ENCODE measurements at places on chromosomes 1 and 21. TPM values are rescaled to one million over a fixed set of nuclear protein-coding genes. Genes with fewer than 3 reads are reported as not detected.

- DNase-seq = peak; percentile 29
- H3K27me3 ChIP-seq = no peaks in the 10 kb centered on the region
- H3K4me3 ChIP-seq = peak overlapping the region; percentile 91
- peak overlapping the region; percentile 95 for H3K27ac ChIP-seq
- H3K36me3 ChIP-seq = no peaks in the 10 kb centered on the region
Observed at GRCh38 chr1:6489799-6490180, 1.7 kb downstream of the PLEKHG5 start.

- no peak overlapping the region for H3K4me3 ChIP-seq
- H3K27me3 ChIP-seq = no peaks in the 10 kb centered on the region
- H3K27ac ChIP-seq = no peak overlapping the region
- H3K4me1 ChIP-seq = peaks cover 6% of the 10 kb centered on the region
- peak; percentile 18 for DNase-seq
- no peaks in the 10 kb centered on the region for H3K36me3 ChIP-seq
Observed at GRCh38 chr1:71364236-71364635, 283.4 kb upstream of the ZRANB2 start.

DNA sequence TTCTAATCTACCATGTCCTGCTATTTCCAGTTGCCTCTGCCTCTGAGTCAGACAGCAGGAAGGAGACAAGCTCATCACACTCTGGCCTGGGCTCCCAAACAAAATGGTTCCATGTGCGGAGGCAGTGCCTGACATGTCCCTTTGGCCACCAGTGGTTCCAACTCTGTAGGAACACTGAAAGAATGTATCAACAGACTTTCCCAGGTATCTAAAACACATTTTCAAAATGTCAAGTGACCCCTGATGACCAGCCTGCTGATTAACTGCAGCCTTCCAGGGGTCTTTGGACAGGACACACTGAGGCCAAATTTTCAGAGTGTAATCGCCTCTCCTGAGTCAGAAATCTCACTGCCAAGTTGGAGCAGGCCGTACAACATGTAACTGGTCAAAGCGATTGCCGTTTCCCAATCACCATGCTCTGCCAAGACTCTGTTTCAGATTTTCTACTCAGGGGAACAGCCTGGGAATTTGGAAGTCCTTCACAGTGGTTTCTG, 172.7 kb downstream of the TPR start:
- no peak for DNase-seq
- no peaks in the 10 kb centered on the region for H3K27me3 ChIP-seq
- no peak overlapping the region for H3K4me3 ChIP-seq
- H3K36me3 ChIP-seq = no peaks in the 10 kb centered on the region
- H3K27ac ChIP-seq = no peak overlapping the region

DNA sequence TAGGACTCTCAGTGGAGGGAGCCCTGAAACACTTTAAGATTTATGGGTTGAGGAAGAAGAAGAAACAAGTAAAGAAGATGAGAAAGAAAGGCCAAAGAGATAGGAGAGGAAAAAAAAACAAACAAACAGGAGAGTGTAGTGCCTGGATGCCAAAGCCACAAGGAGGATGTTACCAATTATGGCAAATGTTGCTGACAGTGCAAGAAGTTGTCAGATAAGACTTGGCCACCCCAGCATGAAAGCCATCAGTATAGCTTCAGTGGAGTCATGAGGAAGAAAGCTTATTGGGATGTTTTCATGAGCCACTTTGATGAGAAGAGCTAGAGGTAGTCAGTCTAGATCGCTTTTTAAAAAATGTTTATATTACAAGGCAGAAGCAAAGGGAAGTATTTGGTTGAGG, 380.2 kb upstream of the ADGRL4 start:
- H3K27me3 ChIP-seq = no peaks in the 10 kb centered on the region
- no peak overlapping the region for H3K27ac ChIP-seq
- DNase-seq = no peak
- H3K4me1 ChIP-seq = no peaks in the 10 kb centered on the region
- H3K4me3 ChIP-seq = no peak overlapping the region

- no peak for DNase-seq
- peaks cover 2% of the 10 kb centered on the region for H3K27me3 ChIP-seq
- no peak overlapping the region for H3K27ac ChIP-seq
- H3K4me3 ChIP-seq = no peak overlapping the region
Observed at GRCh38 chr1:167517535-167518330, 596 bp downstream of the CD247 start.

DNA sequence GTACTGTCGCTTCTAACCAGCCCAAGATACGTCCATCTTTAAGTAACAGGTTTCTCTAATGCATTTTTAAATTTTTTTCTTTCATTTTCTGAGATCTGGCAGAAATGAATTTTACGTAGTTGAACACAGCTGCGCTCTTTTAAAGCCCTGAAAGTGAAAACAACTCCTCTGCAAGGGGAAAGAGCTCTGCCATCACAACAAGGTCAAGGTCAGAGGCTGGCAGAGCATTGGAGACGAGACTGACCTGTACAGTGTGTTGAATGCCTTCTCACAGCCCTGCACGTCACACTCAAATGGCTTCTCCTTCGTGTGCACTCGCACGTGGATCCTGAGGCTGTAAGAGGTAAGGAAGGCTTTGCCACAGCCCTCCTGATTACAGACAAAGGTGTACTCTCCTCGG, 19.7 kb downstream of the MTF1 start:
- no peaks in the 10 kb centered on the region for H3K4me1 ChIP-seq
- no peaks in the 10 kb centered on the region for H3K27me3 ChIP-seq
- no peak for DNase-seq
- no peak overlapping the region for H3K4me3 ChIP-seq
- peaks cover 30% of the 10 kb centered on the region for H3K36me3 ChIP-seq

- peaks cover 10% of the 10 kb centered on the region for H3K36me3 ChIP-seq
- H3K4me1 ChIP-seq = no peaks in the 10 kb centered on the region
- no peak overlapping the region for H3K27ac ChIP-seq
- no peaks in the 10 kb centered on the region for H3K27me3 ChIP-seq
Observed at GRCh38 chr1:93651695-93652094, 29.9 kb downstream of the BCAR3 start.

- no peak overlapping the region for H3K27ac ChIP-seq
- no peak overlapping the region for H3K4me3 ChIP-seq
- H3K4me1 ChIP-seq = peaks cover 12% of the 10 kb centered on the region
- H3K27me3 ChIP-seq = no peaks in the 10 kb centered on the region
- peak; percentile 85 for DNase-seq
Observed at GRCh38 chr1:10459184-10459583, 9.4 kb downstream of the CORT start.

- H3K27me3 ChIP-seq = no peaks in the 10 kb centered on the region
- no peaks in the 10 kb centered on the region for H3K36me3 ChIP-seq
- peak; percentile 28 for DNase-seq
- no peaks in the 10 kb centered on the region for H3K4me1 ChIP-seq
- H3K27ac ChIP-seq = no peak overlapping the region
Observed at GRCh38 chr1:8540971-8541370, 223.1 kb downstream of the SLC45A1 start.

GRCh38 chr21:42279341-42279871, 35.8 kb downstream of the TFF3 start:
- no peak for DNase-seq
- H3K36me3 ChIP-seq = no peaks in the 10 kb centered on the region
- no peak overlapping the region for H3K4me3 ChIP-seq
- peaks cover 3% of the 10 kb centered on the region for H3K4me1 ChIP-seq

- no peaks in the 10 kb centered on the region for H3K27me3 ChIP-seq
- H3K4me1 ChIP-seq = peaks cover 22% of the 10 kb centered on the region
- peaks cover 33% of the 10 kb centered on the region for H3K36me3 ChIP-seq
- H3K27ac ChIP-seq = no peak overlapping the region
- H3K4me3 ChIP-seq = no peak overlapping the region
- no peak for DNase-seq
Observed at GRCh38 chr1:94909486-94909885, 17.4 kb downstream of the CNN3 start.

DNA sequence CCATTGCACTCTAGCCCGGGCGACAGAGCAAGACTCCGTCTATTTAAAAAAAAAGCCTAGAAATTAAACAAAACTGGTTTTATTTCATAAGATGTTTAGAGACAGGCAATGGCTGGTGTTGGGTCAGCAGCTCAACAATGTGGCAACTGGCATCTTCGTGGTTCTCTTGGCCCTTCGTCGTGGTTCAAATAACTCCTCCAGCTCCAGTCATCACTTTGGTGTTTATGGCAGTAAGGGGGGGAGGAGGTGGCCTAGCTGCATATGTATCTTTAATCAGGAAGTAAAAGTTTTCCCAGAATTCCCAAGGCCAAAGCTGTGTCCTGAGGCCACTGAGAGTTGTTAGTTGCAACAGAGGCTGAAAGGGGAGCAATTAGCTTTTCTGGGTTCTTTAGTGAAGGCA, 13.0 kb upstream of the LTN1 start:
- H3K27me3 ChIP-seq = no peaks in the 10 kb centered on the region
- peaks cover 3% of the 10 kb centered on the region for H3K4me1 ChIP-seq
- H3K36me3 ChIP-seq = peaks cover 8% of the 10 kb centered on the region
- H3K27ac ChIP-seq = no peak overlapping the region
- no peak overlapping the region for H3K4me3 ChIP-seq

- no peaks in the 10 kb centered on the region for H3K36me3 ChIP-seq
- no peaks in the 10 kb centered on the region for H3K27me3 ChIP-seq
- no peak overlapping the region for H3K27ac ChIP-seq
- no peak for DNase-seq
- no peaks in the 10 kb centered on the region for H3K4me1 ChIP-seq
Observed at GRCh38 chr21:44658913-44659595, 1.3 kb downstream of the KRTAP12-3 start.

GRCh38 chr1:235503403-235504121, 690 bp downstream of the B3GALNT2 start:
- H3K4me3 ChIP-seq = peak overlapping the region; percentile 79
- peak; percentile 39 for DNase-seq
- H3K36me3 ChIP-seq = no peaks in the 10 kb centered on the region
- peak overlapping the region; percentile 76 for H3K27ac ChIP-seq
- no peaks in the 10 kb centered on the region for H3K27me3 ChIP-seq
- H3K4me1 ChIP-seq = peaks cover 6% of the 10 kb centered on the region

- DNase-seq = peak; percentile 72
- H3K36me3 ChIP-seq = no peaks in the 10 kb centered on the region
- no peak overlapping the region for H3K4me3 ChIP-seq
- no peaks in the 10 kb centered on the region for H3K4me1 ChIP-seq
- no peak overlapping the region for H3K27ac ChIP-seq
Observed at GRCh38 chr1:167623951-167624350, 6.1 kb upstream of the RCSD1 start.

DNA sequence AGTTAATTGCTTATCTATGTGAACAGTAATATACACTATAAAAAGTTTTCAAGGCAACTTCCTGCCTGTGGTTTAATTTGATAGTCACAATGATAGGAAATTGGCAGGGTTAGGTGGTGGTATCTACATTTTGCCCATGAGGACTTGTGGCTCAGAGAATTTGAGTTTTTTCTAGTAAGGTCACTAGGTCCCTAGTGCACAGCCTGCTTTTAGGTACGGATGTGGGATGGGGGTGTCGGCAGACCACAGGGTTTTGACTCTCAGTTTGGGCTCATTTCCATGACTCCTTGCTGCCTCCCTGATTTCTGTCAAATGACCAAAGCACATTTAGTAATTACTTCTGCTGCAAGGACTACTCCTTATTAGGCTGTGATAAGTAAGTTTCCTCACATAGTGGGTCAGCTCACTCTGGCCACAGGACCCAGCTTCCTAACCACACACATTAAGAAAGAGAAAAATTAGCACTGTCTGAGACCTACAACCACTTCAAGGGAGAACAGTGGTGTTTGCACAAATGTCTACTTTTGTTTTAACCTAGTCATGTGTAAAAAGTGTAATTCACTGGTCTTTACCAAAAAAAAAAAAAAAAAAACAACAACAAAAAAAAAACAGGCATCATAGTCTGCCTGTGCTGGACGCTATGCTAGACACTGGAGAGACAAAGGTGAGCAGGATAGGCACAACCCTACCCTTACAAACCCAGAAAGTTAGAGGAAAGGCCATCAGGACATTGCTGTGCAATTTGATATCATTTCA, 43.7 kb downstream of the MRPL39 start:
- peaks cover 19% of the 10 kb centered on the region for H3K36me3 ChIP-seq
- H3K4me3 ChIP-seq = peak overlapping the region; percentile 79
- H3K27me3 ChIP-seq = no peaks in the 10 kb centered on the region
- peak; percentile 57 for DNase-seq

DNA sequence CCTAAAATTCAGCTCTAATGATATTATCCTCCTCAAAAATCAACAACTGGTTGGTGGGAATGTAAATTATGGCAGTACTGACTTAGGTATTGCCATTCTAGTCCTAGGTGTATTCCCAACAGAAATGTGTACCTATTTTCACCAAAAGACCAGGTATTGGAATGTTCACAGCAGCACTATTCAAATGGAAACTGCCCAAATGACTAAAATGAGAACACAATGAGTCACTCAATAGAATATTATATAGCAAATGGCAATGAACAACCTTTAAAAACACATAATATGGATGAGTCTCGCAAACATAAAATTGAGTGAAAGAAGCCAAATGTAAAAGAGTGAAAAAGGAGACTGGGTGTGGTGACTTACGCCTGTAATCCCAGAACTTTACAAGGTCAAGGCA, 44.9 kb downstream of the GADD45A start:
- H3K36me3 ChIP-seq = peaks cover 16% of the 10 kb centered on the region
- H3K4me1 ChIP-seq = peaks cover 26% of the 10 kb centered on the region
- DNase-seq = no peak
- H3K27ac ChIP-seq = no peak overlapping the region
- no peaks in the 10 kb centered on the region for H3K27me3 ChIP-seq
- H3K4me3 ChIP-seq = no peak overlapping the region

DNA sequence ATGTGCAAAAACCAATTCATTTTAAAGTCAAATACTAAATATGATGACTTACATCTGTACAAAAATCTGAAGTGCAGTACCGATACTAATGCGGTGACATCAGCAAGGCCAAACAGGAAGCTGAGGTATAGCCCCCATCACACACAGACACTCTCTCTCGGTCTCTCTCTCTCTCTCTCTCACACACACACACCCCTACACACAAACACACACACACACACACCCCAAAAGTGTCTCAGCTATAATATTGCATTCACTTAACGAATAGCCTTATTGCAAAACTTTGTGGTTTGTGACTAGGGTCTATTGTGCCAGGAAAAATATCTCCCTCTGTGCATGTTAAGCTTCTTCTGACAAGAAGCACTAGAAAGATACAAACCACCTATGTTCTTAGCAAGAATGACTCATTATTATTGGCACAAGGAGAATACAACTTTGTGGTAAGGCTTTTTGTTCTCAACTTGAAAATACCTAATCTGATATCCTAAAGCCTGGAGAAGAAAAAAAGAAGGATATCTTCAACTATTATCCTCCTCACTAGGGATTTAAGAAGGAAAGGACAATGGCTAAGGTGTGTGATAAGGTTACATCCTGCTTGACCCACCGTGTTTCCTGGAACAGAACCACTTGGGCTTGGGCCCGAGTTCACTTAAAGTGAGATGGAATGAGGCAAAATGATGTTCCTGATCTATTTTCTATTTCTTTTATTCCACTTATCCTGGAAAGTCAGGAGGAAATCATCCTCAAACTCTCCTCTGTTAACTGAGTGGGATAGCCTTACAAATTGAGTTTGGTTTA, 107.1 kb downstream of the NIBAN1 start:
- no peaks in the 10 kb centered on the region for H3K36me3 ChIP-seq
- H3K4me3 ChIP-seq = no peak overlapping the region
- peak; percentile 100 for DNase-seq
- H3K4me1 ChIP-seq = peaks cover 13% of the 10 kb centered on the region
- peak overlapping the region; percentile 29 for H3K27ac ChIP-seq

GRCh38 chr1:235588916-235589515, 60.6 kb downstream of the GNG4 start:
- DNase-seq = peak; percentile 66
- no peak overlapping the region for H3K27ac ChIP-seq
- H3K4me3 ChIP-seq = no peak overlapping the region
- peaks cover 4% of the 10 kb centered on the region for H3K4me1 ChIP-seq

The CRYBG2 gene
- total RNA-seq = 1.8 TPM

The NCAM2 gene
- total RNA-seq = 4.6 TPM

The MYBPH gene
- not detected for total RNA-seq

The ADORA3 gene
- total RNA-seq = not detected

The TMEM61 gene
- not detected for total RNA-seq

The CITED4 gene
- total RNA-seq = 7.1 TPM

All from astrocyte (in vitro differentiated cells and primary cell).